GM12892 (cell line): ENCODE measurements at places on chromosomes 13 and 19.

GRCh38 chr13:71399631-71400215, 467.3 kb downstream of the DACH1 start:
- DNase-seq: no peak

DNA sequence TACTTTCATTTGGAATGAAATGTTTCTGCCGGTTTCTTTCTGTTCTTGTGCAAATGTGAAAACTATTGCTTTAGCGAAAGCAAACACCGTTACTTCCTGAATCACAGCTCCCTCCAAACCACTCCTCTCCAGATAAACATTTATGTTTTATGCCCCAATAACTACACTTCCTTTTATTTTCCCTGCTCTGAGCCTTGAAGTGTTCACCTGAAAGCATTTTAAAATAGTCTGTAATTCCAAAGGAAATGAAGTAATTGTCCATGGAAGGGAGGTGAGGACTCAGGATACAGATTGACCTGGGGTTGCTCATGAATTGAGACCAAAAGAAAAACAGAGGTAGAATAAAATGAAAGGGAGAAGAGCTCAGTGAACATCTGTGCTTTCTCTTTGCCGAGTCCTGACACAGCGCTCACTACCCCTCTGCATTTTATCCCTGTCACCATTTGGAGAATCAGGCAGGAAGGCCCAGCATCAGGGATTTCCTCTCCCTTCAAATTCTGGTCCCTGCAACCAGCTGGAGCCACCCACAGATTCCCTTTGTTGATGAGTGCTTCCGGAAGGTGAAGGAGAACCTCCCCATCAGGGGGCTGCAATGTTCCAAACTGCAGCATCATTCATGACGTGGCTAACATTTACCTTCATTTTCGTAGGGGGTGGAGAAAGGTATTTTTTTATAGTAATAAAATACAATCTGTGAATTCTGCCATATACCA, 171.9 kb downstream of the ITGBL1 start:
- no peak for DNase-seq

DNA sequence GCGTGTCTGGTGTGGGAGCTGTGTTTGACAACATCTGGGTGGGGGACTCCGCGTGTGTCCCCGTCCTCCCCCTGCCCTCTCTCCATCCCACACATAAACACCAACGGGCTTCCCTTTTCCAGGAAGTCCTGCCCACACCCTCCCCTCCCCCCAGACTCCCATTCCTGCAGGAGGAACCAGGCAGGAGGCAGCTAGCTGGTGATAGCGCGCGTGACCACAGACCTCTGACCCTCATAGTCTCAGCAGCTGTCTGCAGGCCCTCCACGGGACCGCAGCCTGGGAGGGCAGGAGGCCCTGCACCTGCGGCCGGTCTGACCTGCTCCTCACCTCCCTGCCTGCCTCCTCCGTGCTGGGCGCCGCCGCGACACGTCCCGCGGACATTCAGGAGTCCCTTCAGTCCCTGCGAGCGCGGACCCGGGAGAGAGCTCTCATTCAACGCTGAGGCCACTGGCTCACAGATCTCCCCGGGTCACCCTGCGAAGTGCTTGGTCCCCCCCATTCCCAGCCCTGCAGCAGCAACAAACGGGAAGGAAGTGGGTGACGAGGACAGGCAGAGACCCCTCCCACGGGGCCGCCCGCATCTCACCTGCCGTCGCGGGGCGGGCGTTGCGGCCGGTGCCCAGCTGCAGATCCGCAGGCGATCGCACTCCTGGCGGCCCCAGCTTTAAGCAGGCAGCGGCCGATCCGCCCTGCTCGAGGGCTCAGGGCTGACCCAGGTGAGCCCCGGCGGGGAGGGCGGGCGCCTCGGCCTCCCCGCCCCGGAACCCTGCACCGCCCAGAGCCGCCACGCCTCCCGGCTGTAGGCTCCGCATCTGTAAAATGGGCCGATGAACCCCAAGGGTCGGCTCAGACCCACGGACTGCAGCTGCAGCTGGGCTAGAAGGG, 1.1 kb upstream of the ACP5 start:
- DNase-seq: peak; percentile 68

GRCh38 chr13:72101768-72102400, 234.9 kb upstream of the DACH1 start:
- no peak for DNase-seq

GRCh38 chr13:26623125-26623524, 65.6 kb downstream of the WASF3 start:
- DNase-seq: no peak

- DNase-seq: no peak
Measured at GRCh38 chr19:27671876-27672275, 1541.1 kb downstream of the UQCRFS1 start.

GRCh38 chr13:47932950-47933923, 67.8 kb downstream of the SUCLA2 start:
- no peak for DNase-seq

- DNase-seq: peak; percentile 40
Measured at GRCh38 chr13:99605420-99606323, 104.4 kb downstream of the TM9SF2 start.

- no peak for DNase-seq
Measured at GRCh38 chr13:45879666-45880065, 28.1 kb upstream of the SIAH3 start.

GRCh38 chr13:50198508-50198907, 183.3 kb downstream of the KCNRG start:
- no peak for DNase-seq

DNA sequence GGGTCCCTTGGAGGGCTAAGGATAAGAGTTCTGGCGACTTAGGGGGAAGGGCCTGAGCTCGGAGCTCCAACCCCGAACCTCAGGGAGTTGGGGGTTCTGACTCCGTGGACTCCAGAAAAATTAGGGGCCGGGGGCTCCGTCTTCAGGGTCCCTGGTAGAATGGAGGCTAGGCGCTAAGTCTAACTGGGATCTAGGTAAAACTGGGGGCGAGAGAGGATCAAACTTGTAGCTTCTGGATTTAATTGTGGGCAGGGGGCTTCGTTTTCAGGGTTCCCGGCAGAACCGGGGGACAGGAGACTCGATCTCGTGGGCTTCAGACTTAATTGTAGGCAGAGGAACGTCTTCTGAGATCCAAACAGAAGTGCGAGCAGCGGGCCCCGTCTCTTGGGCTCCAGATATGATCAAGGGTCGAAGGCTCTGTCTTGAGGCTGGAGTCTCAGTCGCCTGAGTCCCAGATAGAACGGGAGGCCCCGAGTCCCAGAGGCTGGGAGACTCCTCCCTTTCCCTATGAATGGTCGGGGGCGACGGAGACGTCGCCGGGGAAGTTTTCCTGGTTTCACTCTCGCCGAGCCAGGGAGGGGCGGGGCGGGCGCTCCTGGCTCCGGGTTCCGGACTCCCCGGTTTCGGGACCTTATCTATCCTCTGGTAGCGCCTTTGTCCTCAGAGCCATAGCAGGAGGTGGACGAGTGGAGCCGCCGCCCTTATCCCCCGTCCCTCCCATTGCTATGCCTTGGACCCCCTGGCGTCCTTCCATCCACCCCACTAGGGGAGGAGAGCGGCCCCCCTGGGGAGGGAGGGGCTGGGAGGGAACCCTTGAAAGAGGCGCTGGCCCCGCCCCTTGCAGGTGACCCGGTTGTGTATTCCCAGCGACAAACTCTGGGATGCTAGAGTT, 1.3 kb downstream of the NECTIN2 start:
- DNase-seq: no peak

DNA sequence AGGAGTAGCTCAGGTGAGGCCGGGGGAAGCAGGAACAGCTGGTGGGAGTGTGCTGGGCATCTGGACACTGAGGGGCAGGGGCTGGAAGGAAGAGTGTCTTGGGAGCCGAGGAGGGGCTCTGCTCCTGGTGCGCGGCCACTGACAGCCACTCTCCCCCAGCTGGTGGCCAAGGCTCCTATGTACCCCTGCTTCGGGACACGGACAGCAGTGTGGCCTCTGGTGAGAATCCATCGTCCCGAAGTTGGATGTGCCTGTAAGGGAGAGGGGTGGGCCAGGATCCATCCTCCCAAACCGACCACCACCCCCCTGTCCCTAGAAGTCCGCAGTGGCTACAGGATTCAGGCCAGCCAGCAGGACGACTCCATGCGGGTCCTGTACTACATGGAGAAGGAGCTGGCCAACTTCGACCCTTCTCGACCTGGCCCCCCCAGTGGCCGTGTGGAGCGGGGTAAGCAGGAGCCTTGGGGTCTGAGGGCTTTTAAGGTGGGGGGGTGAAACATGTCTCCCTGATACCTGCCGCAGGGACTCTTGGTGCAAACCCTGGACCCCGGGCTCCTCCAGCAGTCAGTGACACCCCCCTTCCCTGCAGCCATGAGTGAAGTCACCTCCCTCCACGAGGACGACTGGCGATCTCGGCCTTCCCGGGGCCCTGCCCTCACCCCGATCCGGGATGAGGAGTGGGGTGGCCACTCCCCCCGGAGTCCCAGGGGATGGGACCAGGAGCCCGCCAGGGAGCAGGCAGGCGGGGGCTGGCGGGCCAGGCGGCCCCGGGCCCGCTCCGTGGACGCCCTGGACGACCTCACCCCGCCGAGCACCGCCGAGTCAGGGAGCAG, 2.0 kb upstream of the USF2 start:
- DNase-seq: no peak

DNA sequence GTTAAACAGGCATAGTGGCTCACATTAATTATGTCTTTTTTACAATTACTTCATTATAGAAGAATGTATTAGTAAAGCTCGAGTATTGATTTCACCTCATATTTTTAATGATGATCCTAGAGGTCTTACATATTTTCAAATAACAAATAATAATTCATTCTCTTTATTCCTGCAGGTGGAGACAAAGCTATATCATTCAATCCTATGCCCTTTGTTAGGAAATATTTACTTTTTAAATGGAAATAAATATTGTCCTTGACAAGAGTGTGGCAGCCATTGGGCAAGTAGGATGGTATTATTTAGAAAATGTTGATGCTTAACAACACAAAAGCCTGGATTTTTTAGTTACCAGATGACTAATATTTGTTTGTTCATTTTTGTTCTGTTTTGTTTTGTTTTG, 127.6 kb downstream of the COG6 start:
- DNase-seq: no peak

DNA sequence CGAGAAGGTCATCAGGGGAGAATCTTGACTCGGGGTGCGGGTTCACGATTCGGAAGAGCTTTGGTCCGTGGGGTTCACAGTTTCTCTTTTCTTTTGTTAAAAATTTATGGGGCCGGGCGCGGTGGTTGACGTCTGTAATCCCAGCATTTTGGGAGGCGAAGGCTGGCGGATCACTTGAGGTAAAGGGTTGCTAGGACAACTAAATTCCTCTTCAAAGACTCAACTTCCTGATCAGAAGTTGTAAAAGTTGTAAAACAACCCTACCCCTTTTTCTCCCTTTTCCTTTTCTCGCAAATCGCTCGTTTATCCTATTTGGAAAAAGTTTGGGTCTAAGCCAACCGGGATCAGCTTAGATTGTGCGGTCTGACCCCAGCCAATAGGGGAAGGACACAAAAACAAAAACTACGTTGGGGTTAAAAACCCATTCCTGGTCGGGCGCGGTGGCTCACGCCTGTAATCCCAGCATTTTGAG, 673 bp downstream of the ZNF486 start:
- DNase-seq: no peak

DNA sequence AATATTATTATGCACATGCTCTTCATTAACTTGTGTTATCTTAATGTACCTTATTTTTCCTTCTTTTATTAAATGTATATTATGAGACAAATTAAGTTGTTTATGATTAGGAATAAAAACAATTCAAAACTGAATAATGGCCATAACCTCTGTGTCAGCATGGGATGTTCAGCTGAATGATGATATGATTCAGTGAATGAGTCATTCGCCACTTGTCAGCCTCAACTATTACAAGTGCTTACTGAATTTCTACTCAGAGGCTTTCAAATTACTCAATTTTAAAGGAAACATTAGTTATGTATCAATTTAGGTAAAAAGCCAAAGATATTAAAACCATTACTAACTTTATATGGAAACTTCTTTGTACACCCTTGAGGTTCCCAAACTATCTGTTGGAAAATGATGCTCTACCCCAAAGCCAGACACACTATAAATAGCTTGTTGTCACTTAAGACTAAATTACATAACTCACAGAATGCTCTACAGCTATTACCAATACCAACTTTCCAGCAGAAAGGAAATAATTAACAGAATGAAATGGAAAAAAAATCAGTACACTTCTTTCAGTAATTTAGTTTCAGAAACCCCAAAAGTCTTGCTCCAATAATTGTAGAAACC, 14.4 kb downstream of the LIG4 start:
- no peak for DNase-seq

DNA sequence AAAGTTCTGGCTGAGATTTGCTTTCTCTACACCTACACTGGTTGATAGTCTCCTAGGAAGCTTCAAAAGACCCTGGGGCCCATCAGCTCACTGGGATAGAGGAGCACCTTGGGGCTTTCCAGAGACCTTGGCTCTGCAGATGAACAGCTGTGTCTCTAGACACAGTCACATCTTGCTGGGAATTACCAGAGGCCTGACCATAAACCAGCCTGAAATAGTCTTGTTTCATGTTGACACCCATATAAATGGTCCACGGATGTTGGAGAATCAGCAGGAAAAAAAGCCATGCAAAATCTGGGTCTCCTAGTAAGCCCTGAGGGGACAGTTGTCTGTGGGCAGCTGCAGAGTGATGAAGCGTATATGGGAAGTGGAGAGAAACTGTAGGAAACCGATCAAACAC, 207.6 kb downstream of the DNAJC15 start:
- no peak for DNase-seq

- no peak for DNase-seq
Measured at GRCh38 chr13:52399046-52399445, 6.9 kb downstream of the THSD1 start.

- no peak for DNase-seq
Measured at GRCh38 chr13:79549355-79550106, 68.6 kb downstream of the NDFIP2 start.
